ENCODE measurements at places on chromosomes 4 and X. TPM values are rescaled to one million over a fixed set of nuclear protein-coding genes. Genes with fewer than 3 reads are reported as not detected.

The UGT2B10 gene
- polyA plus RNA-seq, result not detected

The SATL1 gene
- polyA plus RNA-seq, result 1.2 TPM

The UGT2B11 gene
- not detected for polyA plus RNA-seq

The DMRTC1 gene
- polyA plus RNA-seq, result 0.38 TPM

The ESX1 gene
- polyA plus RNA-seq, result not detected

The ANKRD50 gene
- polyA plus RNA-seq, result 0.80 TPM

The TRPC3 gene
- 361 TPM for polyA plus RNA-seq

The IL1RAPL1 gene
- polyA plus RNA-seq, result 27.3 TPM

The HTN1 gene
- polyA plus RNA-seq, result not detected

The DRP2 gene
- polyA plus RNA-seq, result 1.2 TPM

The SERPINA7 gene
- polyA plus RNA-seq, result not detected

The KLF8 gene
- 2.0 TPM for polyA plus RNA-seq

The DDIT4L gene
- 1.8 TPM for polyA plus RNA-seq

The CENPVL1 gene
- polyA plus RNA-seq, result 0.92 TPM

The ANAPC4 gene
- polyA plus RNA-seq, result 30.0 TPM

The GABRG1 gene
- polyA plus RNA-seq, result 7.0 TPM

The BMX gene
- polyA plus RNA-seq, result not detected

The RAPGEF2 gene
- polyA plus RNA-seq, result 13.0 TPM

The SMPX gene
- 471 TPM for polyA plus RNA-seq

The CFP gene
- polyA plus RNA-seq, result not detected

The IGSF1 gene
- polyA plus RNA-seq, result not detected

The ZDHHC15 gene
- 6.1 TPM for polyA plus RNA-seq

The POU4F2 gene
- polyA plus RNA-seq, result not detected

The NEIL3 gene
- not detected for polyA plus RNA-seq

The CENPVL2 gene
- 0.35 TPM for polyA plus RNA-seq

The TREX2 gene
- polyA plus RNA-seq, result not detected

The TCEAL7 gene
- 45.5 TPM for polyA plus RNA-seq

The CSAG3 gene
- polyA plus RNA-seq, result not detected

The PLS3 gene
- polyA plus RNA-seq, result 174 TPM

The NSG1 gene
- polyA plus RNA-seq, result 1,066 TPM

The SSX4B gene
- polyA plus RNA-seq, result not detected
